ENCODE measurements at places on chromosomes 2 and 18.

DNA sequence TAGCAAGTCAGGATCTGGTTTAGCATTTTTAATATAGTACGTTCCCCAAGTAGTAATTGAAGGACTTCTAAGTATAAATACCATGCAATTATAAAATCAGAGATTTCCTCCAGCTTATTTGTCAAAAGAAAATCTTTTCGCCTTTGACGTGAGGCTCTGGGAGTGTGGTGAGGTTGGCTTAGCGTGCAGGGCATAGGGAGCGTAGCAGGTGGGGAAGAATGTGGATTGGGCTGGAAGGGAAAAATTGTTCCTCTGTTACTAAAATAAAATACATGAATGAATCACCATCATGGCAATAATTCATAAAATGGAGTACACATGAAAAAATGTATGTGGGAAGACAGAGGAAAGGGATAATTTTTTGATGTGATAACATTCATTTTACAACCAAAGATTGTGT is 5.4 kb upstream of the IL1RL2 start:
- DNase-seq = no peak

DNA sequence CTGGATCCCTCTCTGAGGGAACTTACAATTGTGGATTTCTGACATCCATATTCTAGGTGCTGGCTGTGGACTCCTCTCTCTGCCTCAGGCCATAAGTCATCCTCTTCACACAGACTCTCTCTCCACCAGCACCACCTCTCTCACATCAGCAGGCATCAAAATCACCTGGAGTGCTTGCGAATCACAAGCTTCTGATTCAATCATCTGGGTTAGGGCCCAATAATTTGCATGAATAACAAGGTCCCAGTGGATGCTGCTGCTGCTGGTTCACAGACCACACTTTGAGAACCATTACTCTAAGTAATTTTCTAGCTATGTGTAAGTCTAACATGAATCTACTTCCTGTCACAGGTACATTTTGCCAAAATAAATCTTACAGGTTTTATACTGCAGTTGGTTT is 214.9 kb downstream of the DSEL start:
- DNase-seq = no peak

- no peak for DNase-seq
Measured at GRCh38 chr2:228037915-228038314, 143.6 kb downstream of the SPHKAP start.

GRCh38 chr2:85954590-85955458 is 66.0 kb upstream of the ST3GAL5 start:
- DNase-seq = no peak

DNA sequence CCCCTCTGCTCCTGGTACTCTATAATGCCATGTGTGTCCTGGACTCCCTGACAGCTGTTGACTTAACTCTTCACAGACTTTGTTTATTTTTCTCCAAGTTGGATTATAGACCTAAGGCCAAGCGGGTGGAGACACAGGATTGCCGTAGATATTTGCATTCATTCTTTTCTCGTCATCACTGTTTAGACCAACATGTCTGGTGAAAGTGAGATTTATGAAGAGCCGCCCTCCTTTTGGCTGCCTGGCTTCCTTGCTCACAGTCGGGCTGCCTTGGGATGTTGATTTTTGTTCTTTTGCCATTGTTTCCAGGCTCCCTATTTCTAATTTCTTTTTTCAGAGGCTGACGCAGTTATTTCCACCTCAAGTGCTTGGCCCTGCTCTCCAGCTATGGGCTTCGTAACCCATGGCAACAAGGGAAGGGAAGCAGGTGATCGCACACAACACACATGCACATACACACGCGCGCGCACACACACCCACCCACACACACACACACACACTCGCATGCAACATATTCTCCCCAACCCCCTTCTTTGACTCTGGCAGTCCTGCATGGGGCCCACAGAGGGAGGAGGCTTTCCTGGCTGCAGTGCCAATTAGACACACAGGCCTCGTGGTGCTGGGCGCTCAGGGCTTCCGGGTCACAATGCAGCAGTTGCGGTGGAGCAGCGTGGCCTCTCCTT is 296.5 kb downstream of the MTX2 start:
- DNase-seq = no peak

GRCh38 chr18:79506191-79507075 is 110.7 kb downstream of the NFATC1 start:
- DNase-seq = no peak

DNA sequence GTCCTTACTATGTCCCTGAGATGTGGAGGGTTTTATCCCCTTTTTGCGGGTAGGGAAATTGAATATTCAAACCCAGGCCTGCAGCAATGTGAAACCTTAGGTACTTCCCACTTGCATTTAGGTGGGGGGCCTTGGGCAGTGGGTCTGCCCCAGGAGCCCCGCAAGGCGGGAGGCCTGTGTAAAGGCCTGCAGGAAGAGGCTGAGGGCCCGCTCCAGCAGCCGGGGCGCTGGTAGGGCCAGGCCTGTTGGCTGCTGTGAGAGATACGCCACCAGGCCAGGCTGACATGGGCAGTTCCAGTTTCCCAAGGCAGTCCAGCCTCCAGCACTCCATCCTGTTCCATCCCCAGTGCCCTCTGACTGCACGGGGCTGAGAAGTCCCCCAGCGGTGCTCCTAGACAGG is 64.2 kb downstream of the GBX2 start:
- no peak for DNase-seq

DNA sequence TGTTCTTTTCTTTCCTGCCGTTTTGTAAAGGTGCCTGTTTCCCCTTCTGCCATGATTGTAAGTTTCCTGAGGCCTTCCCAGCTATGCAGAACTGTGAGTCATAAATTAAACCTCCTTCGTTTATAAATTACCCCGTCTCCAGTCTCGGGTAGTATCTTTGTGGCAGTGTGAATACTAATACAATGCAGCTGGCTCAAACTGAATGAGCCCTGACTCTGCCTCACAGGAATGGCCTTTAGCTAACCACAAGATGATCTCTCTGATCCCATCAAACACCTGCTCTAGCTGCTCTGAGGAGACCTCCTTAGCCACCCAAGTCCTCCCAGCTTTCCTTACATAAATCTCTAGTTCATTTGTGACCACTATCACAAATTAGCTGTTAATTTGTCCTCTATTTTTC is 41.5 kb upstream of the CAB39 start:
- DNase-seq = no peak

- DNase-seq = no peak
Measured at GRCh38 chr18:63085611-63086010, 234.0 kb downstream of the BCL2 start.

- no peak for DNase-seq
Measured at GRCh38 chr2:20496076-20496872, 49.4 kb downstream of the RHOB start.

- no peak for DNase-seq
Measured at GRCh38 chr18:58267493-58267892, 223.5 kb downstream of the NEDD4L start.

Measured in NT2/D1 (cell line).